Brain pericyte (primary cell): ENCODE measurements at places on chromosomes 3 and 15.
A peak's percentile ranks its signal among the peaks of the same experiment; 100 is the strongest.

DNA sequence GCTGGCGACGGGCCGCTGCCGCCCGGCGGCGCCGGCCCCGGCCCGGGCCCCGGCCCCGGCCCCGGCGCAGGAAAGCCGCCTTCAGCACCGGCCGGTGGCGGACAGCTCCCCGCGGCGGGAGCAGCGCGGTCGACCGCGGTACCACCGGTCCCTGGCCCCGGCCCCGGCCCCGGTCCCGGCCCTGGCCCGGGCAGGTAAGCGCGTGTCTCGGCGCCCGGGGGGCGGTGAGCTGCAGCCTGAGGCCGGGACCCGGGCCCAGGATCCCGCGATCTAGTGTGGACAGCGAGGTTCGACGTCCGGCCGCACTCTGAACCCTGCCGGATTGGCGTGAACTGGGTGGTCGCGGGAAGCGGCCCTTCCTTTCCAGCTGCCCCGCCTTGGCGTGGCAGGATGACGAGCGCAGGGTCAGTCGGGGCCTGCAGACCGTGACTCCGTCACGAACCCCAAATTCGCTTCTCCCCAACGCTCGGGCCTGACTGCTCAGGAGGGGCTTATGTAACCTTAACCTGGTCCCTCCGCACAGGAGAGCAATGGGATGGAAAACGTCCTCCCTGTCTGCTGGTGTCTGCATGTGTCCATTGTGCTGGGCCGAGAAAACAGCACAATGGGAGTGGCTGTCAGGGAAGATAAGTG lies 472 bp downstream of the BSN start:
- no peak for DNase-seq

- no peak for DNase-seq
Observed at GRCh38 chr3:94647131-94647530, 584.3 kb downstream of the NSUN3 start.

GRCh38 chr15:26550880-26551279 lies 222.0 kb downstream of the GABRB3 start:
- no peak for DNase-seq

- DNase-seq = no peak
Observed at GRCh38 chr3:120281261-120281660, 3.8 kb downstream of the GPR156 start.

- peak; percentile 29 for DNase-seq
Observed at GRCh38 chr15:48515500-48515899, 130.0 kb downstream of the FBN1 start.

DNA sequence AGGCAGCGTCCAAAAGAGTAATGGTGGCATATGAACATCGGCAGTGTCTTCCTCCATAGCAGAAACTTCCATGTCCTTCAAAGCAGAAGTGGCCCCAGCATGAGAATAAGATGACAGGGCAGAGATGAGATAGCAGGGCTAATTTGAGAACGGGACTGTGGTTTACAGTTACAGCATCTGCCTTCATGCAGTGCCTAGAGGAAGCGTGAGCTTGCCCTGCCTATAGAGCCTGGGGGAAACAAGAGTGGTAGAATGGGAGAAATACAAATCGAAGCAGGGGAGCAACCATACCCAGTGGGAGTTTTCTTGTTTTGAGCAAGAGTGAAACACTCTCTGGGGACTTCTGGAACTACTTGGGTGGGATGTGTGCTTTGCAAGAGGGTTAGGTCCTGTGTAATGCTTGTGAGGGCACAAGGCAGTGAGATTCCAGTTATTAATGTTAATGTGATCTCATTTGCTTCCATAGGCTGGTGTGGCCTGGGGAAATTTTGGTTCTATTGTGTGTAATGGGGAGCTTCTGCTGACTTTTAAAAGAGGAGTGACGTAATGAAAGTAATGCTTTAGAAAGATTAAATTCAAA lies 616.9 kb downstream of the ZIC1 start:
- DNase-seq = no peak

DNA sequence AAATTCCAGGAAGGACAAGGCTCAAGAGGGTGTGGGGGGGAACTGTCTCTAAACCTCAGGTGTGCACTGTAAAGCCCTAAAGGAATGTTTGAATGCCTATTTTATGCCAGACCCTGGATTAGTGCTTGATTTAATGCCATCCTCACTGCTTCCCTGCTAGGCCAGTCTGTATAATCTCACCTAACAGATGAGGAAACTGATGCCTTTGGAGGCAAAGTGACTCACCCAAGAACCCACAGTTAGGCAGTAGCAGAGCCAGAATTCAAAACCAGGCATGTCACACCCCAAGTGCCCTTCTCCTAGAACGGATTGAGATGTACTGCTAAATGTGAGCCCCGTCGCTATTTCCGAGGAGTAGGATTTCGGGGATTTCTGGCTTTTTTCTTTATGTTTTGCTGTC lies 7.8 kb downstream of the CAMK1 start:
- no peak for DNase-seq

GRCh38 chr3:24472358-24472757 lies 22.3 kb downstream of the THRB start:
- DNase-seq = no peak

DNA sequence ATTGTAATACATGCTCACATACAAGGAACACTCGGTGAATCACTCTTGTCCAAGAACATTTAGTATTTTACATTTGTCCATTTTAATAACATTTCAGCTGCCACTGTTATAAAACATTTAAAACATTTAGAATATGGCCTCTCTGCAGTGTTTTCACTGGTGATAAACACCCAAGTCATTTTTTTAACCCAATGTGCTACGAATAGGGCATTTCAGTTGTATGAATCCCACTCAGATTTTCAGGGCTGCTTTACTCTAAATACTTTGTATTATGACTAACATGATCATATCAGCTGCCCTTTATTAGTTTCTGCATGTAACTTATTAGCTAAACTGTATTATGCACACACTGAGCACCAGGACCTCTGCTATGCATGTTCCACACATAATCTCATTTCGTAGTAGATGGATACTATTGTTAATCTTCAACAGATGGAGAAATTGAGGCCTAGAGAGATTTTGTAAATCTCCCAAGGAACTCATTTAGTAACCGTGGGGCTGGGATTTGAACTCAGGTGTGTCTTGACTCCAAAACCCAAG lies 148.6 kb upstream of the CDIN1 start:
- no peak for DNase-seq

GRCh38 chr15:90637693-90638092 lies 79.5 kb upstream of the BLM start:
- no peak for DNase-seq

GRCh38 chr3:183920416-183920815 lies 35.7 kb upstream of the PARL start:
- DNase-seq = no peak

- no peak for DNase-seq
Observed at GRCh38 chr3:57077630-57078343, 17.3 kb downstream of the SPATA12 start.

- no peak for DNase-seq
Observed at GRCh38 chr15:52350423-52350822, 54.8 kb upstream of the MYO5C start.

DNA sequence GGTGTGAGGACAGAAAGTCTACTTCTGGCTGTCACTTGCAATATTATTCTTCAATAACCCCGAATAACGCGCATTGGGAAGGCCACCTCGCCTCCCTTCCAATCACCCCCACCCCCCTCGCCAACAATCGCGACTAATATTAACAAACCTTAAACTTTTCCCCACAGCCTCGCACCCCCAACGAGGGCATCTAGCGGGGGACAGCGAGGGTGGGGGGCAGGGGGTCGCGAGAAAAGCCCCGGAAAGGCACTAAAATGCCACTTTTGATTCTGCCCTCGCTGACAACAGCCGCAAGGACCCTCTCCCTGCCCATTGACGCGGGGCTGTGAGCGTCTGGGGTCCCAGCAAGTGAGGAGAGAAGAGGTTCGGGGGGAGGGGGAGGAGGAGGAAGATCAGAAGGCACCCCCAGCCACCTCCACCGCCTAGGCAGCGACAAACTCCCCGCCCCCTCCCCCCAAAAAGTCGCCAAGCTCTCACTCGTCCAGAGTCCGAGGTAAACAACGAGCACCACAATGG lies 868 bp downstream of the SATB1 start:
- DNase-seq = no peak

GRCh38 chr3:168807448-168807847 lies 711.7 kb upstream of the GOLIM4 start:
- no peak for DNase-seq

DNA sequence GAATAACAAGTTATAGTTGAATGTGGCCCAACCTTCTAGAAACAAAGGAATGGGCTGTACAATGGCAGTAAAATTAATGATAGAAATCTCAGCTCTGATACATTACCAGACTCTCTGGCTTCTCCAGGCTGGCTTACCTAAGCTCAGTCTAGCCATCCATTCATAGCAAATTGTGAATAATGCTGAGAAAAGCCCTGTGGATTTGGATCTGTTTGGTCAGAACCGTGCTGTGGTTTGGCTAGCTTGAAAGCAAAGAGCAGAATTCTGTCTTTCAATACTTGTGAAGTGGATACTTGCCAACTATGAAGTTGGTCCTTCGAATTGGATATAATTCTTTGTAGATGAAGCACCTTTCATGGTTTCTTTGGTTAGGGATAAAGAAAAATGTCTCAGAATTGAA lies 199.1 kb downstream of the EPHA3 start:
- no peak for DNase-seq
